ENCODE measurements at places on chromosomes 4 and X.

DNA sequence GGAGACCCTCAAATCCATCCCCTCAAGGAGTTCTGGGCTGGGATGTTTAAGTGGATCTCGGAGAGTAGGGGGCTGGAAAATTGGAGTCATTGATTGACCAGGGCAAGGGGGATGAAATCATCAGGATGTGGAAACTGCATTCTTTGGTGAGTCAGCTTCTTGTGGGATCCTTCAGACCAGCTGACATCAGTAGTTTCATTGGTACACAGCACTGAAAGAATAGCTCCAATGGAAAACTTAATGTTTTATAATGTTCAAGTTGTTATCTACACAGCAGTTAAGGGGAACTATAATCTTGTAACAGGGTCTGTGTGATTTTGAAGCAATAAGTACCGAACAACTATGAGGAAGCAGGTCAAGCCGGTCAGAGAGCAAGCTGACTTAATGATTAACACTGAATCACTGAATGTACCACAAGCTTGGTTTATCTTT, 506.1 kb downstream of the RPA4 start:
- DNase-seq = no peak

DNA sequence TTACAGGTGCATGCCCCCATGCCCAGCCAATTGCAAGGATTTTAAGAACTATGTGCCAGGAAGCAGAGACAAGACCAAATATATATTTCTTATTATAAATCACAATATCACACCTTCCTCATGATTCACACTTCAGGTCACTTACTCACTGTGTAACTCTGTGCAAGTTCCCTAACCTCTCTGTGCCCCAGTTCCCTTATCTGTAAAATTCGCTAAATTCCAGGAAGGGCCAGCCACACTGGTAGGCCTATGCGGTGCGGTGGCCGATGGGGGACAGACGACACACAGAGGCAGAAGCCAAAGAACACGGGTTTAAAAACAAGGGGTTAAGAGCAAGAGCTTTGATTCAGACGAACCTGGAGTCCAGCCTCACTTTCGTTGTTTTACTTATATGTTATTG, 2.8 kb downstream of the TRIM2 start:
- no peak for DNase-seq

DNA sequence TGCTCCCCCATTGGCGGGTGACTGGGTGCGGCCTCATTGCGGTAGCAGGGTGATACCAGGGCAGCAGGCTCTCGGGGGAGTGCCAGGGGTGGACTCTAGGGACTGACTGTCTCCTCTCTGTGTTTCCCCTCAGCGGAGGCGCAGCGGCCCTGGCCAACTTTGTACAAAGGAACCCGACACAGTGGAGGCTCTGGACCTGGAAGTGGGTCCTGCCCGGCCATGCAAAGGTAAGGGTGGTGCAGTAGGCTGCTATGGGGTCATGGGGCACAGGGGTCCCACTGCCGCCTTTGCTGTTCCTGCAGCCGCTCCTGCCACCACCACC, 16.3 kb downstream of the SULT1B1 start:
- DNase-seq = no peak

GRCh38 chrX:23503835-23504539, 163.3 kb upstream of the PRDX4 start:
- DNase-seq = no peak

- no peak for DNase-seq
Observed at GRCh38 chr4:6265546-6265945, 4.1 kb upstream of the WFS1 start.

DNA sequence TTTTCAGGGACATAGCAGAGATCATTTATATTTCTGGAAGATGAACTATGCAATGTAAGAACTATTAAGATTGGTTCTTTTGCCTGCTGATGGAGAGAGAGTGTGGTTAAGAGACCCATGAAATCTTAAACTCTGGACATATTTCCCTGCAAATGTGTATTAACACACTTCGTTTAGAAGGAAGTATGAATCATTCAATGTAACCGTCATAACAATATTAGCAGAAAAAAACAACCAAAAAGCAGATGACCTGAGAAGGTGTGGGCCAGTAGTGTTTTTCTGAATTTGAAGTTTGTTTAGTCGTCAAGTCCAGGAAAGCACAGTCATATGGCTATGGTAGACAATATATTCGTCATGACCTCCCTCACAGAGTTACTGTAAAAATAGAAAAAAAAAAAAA, 2.5 kb upstream of the TMPRSS11D start:
- no peak for DNase-seq

GRCh38 chr4:142566777-142567176, 279.3 kb downstream of the INPP4B start:
- no peak for DNase-seq

- no peak for DNase-seq
Observed at GRCh38 chr4:36614011-36614410, 332.6 kb downstream of the DTHD1 start.

DNA sequence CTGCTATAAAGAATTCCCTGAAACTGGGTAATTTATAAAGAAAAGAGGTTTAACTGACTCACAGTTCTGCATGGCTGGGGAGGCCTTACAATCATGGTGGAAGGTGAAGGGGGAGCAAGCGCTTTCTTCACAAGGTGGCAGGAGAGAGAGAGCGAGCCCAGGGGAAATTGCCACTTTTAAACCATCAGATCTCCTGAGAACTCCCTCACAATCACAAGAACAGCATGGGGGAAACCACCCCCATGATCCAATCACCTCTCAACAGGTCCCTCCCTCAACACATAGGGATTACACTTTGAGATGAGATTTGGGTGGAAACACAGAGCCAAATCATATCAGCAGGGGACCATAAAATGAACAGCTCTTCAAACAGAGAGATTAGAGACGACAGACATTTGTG, 198.6 kb downstream of the MAGEB5 start:
- DNase-seq = no peak

- DNase-seq = peak; percentile 13
Observed at GRCh38 chr4:114385195-114385985, 213.2 kb upstream of the UGT8 start.

DNA sequence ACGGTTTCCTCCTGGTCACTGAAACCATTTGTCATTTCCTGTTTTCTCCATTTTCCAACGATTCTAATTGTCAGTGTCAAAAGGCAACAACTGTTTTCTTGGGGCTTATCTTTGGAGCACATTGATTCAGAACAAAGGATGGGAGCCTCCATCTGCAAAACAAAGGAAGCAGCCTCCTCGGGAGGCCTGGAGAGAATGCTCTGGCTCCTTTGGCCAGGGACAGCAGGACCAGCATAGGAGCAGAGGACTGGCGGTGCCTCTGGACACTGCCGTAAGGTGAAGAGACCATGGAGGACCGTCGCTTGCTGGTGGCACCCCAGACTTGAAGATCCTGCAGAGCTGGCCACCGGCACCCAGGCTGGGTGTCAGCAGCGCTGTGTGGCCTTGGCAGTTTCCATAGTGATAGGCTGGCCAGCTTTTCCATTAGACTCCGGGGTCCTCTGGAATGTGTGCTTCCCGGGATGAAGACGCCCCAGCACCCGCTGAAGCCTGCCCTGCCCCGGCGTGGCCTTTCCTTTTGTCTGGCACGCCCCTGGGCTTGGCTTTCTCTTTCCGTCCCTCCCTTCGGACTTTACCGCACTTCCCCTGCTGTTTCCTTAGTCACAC, 61.1 kb upstream of the MTM1 start:
- DNase-seq = no peak

DNA sequence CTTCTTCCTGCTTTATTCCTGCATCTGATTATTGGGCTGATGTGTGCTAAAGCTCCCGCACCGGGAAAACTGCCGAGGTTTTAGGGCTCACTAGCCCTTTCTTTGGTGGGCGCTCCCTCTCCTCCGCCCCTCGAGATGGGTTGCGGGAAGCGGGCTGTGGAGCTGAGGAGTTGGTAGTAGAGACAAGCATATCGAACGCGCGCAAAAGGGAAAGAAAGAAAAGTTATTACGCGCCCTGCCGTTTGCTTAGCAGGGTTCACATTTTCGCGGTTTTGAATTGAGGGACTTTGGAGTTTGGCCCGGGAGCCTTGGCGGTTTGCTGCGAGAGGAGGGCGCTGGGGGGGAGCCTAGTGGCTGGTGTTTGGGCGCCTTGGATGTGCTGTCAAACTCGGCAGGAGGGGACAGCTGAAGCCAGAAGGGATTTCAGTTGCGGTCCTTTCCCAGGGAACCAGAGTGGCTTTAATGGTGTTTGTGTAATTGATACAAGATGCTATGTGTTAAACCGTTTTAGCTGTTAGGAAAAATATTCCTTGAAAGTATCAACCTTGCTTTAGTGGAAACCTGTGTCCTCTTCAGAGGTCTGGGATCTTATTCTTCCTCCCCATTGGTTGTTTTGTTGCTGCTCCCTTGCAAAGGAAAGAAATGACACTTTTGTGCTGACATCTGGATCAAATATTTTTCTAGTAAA, 1.1 kb downstream of the GAB1 start:
- no peak for DNase-seq

DNA sequence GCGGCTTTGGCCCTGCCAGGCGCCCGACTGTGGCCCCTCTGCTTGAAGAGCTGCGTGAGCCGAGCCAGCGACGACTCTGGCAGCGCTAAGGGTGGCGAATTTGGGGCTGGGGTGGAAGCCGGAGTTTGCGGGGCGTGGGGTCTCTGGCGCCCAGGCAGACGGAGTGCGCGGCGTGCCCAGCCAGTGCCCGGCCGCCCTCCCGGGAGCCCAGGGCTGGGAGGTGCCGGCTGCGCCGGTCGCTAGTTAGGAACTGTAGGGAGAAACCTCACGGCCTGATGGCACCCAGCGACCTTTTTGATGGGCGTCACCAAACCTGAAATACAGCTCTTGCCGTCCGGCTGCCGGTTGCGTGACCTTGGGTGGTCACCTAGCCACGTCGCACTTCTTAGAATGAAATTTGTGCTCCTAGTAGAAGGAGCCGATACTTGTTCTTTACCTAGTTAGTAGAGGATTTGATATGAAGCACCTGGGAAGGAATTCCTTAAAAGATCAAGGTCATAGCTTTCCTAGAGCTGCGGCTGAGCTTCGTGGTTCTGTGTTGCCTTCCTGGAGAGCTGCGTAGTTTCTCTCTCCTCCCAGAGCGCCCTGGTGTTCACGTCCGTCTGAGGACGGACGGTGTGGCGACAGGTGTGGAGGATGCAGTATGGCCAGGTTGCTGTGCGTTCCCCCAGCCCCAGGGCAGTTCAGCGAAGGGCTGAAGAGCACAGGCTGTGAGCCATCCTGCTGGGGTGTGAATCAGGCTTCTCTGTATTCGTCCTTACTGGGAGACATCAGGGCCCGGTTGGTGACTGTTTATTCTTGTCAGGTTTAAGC, 680 bp downstream of the MAEA start:
- DNase-seq = no peak

DNA sequence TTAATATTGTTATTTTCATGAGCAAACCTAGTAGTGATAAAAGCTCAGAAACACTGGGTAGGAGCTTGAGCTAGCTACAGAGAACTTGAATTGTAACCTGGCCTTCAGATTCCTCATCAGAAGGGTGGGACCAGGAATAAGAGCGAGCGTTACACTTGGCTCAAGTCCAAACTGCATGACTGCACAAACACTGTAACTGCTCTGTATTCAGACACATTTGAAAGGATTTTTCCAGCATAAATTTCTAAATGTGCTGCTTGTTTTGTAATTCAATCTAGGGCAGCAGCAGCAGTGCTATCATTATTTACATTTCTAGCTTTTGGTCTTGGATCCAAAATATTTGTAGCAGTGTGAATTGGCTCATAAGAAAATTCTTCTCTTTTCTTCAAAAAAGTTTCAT, 133.0 kb upstream of the TMLHE start:
- no peak for DNase-seq

DNA sequence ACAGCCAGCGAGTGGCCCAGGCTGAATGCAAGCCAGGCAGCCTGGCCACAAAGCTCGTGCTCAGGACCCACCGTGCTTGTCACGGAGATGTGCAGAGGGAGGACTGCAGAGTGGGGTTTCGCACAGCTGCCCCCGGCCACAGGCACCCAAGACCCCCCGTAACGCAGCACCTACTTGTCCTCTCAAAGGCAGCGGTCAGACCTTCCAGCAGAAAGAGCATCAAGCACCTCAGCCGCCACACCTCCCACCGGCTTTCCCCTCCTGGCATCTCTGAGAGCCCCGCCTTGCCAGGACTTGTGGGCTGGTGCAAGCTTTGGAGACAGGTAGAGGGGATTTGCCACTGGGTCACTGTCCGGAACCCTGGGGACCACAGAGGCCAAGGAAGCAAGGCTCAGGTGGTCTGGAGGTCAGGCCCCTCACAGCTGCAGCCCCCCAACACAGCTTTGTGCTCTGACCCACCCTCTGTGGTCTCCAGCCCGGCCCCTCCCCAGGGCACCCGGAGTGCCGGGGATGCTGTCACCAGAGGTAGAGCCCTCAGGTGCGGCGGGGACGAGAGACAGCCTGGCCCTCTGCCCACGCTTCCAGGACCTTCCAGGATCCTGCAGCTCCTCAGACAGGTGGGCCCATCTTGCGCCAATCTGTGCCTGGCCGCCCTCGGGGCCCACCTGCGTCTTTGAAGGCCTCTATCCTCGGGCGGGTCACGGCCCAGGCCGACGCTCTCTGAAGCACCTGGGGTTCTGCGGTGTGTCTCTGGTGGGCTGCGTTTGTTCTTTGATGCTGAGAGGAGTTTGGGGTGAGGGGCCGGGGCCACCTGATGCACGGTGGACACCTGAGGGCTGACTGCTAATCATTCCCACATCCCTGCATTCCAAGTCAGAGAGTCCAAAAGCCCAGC, 34.4 kb upstream of the HMX1 start:
- no peak for DNase-seq

GRCh38 chr4:183783306-183783705, 121.8 kb upstream of the STOX2 start:
- DNase-seq = no peak

GRCh38 chrX:65679071-65679540, 11.7 kb downstream of the MSN start:
- no peak for DNase-seq

DNA sequence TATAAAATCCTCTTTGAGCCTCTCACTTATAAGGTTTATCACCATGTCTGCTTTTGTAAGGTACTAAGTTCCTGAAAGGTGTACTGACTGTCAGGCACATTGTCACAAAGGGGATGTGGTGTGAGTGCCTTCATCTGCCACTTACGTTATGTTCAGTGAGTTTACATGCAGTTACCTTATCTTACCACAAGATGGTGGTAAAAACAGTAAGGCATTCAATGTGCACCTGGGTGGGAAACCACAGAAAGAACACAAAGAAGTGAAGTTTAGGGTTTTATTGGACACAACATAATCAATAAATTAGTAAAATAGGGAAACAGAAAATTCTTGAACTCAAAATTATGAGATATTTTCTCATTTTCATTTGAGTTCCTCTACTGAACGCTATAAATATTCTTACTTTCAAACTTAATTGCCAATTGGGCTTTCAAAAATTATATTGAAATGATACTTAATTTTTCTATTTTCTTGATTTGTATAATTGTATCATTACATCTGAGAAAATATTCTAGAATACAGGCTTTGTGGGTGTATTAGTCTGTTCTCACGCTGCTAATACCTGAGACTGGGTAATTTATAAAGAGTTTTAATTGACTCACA, 650.8 kb downstream of the PCDH7 start:
- DNase-seq = no peak

GRCh38 chrX:24574743-24575142, 72.4 kb downstream of the PCYT1B start:
- no peak for DNase-seq

DNA sequence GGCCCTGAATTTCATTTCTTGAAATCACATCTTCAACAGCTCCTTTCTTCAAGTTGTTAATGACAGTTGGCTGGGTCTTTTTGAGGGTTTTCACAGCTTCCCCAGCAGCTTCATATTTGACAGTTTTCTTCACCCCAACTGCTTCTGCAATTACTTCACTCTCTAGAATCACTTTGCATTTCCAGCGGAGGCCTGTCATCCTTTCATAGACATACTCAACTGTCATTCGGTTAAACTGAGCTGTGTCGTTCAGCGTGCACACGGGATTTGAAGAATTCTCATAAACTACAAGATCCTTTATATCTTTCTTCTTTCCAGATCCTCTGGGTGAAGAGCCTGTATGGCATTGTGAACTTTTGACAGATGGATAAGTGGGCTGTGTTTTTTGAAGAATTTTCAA, 15.4 kb downstream of the UBE2A start:
- no peak for DNase-seq
